ENCODE measurements at places on chromosomes 16 and 17. TPM values are rescaled to one million over a fixed set of nuclear protein-coding genes. Genes with fewer than 3 reads are reported as not detected.

- DNase-seq: no peak
Measured at GRCh38 chr17:39612291-39612894, 4.7 kb upstream of the NEUROD2 start.

- DNase-seq: no peak
Measured at GRCh38 chr16:59260892-59261291, 526.8 kb upstream of the GOT2 start.

DNA sequence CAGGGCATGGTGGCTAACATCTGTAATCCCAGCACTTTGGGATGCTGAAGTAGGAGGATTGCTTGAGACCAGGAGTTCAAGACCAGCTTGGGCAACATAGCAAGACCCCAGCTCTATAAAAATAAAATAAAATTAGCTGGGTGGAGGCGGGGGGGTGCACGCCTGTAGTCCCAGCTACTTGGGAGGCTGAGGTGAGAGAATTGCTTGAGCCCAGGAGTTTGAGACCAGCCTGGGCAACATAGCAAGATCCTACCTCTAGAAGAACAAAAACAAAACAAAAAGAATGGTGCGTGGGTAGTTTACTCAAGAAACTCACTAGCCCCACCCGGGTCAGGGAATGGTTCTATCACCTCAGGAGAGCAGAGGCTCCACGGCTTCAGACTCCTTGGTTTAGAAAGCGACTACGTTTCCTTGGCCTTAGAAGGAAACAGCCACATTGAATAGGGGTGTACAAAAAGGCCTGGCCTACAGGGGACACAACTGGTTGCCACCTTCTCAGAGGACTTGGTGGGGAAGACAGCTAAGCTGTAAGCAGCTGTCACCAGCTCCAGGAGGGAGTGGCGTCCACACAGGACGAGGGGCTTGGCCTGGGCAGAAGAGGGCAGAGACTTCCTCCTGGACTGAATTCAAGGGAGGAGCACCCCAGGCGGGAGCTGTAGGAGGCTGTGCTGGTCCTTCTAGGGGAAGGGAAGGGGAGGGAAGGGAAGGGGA lies 716 bp downstream of the TK1 start:
- DNase-seq: no peak

GRCh38 chr17:7882629-7883028 lies 6.0 kb upstream of the CHD3 start:
- DNase-seq: no peak

- peak; percentile 86 for DNase-seq
Measured at GRCh38 chr16:87765776-87766484, at the start of gene KLHDC4. Gene KLHDC4, minus strand, starts transcription at chr16:87765986. Its CDS starts 96 bp downstream, at chr16:87765890.

DNA sequence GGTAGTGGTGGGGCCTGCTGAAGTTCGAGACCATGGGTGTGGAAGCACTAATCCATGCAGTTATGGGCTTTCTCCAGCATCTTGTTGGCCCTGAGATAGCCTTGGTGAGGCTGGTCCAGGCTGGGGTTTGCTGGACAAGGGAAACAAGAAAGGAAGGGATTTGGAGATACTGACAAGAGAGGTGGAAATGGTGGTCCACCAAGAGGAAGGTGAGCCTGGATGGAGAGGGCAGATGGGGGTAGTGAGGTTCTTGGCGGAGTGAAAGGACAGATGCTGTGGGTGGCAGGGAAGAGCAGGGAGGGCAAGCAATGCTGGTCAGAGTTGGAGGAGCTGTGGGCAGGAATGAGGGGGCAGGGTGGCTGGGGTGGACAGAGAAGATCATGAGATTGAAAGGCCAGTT lies 5.5 kb upstream of the SMPD3 start:
- no peak for DNase-seq

- DNase-seq: no peak
Measured at GRCh38 chr17:82179412-82179811, 33.2 kb downstream of the CCDC57 start.

GRCh38 chr16:83964684-83965443 lies 3.2 kb upstream of the NECAB2 start:
- DNase-seq: no peak

GRCh38 chr17:45640141-45640850 lies 143.8 kb upstream of the CRHR1 start:
- DNase-seq: peak; percentile 72

GRCh38 chr17:53655591-53655990 lies 167.1 kb upstream of the KIF2B start:
- no peak for DNase-seq

GRCh38 chr17:82151106-82151957 lies 53.3 kb upstream of the FASN start:
- no peak for DNase-seq

GRCh38 chr17:43085474-43085873 lies 39.7 kb downstream of the BRCA1 start:
- DNase-seq: peak; percentile 15

- DNase-seq: no peak
Measured at GRCh38 chr16:29974291-29975133, 844 bp downstream of the TAOK2 start.

- no peak for DNase-seq
Measured at GRCh38 chr17:7620835-7621234, 6.1 kb upstream of the FXR2 start.

The NCOR1 gene
- 101 TPM for polyA plus RNA-seq

The NAT9 gene
- polyA plus RNA-seq: 40.8 TPM

The MYCBPAP gene
- polyA plus RNA-seq: 1.4 TPM

The TK2 gene
- polyA plus RNA-seq: 30.9 TPM

The UNC45B gene
- polyA plus RNA-seq: 0.27 TPM

The TMEM204 gene
- polyA plus RNA-seq: 15.9 TPM

The ZNF469 gene
- polyA plus RNA-seq: 2.0 TPM

The PLA2G10 gene
- polyA plus RNA-seq: 0.77 TPM

The XYLT1 gene
- polyA plus RNA-seq: 7.8 TPM
